ENCODE measurements at places on chromosomes 13 and 19. TPM values are rescaled to one million over a fixed set of nuclear protein-coding genes. Genes with fewer than 3 reads are reported as not detected.

Gene SPRYD7
- total RNA-seq, result 6.9 TPM

Gene CGB5
- not detected for total RNA-seq

Gene ZNF429
- total RNA-seq, result 6.7 TPM

Gene MBD3L3
- not detected for total RNA-seq

DNA sequence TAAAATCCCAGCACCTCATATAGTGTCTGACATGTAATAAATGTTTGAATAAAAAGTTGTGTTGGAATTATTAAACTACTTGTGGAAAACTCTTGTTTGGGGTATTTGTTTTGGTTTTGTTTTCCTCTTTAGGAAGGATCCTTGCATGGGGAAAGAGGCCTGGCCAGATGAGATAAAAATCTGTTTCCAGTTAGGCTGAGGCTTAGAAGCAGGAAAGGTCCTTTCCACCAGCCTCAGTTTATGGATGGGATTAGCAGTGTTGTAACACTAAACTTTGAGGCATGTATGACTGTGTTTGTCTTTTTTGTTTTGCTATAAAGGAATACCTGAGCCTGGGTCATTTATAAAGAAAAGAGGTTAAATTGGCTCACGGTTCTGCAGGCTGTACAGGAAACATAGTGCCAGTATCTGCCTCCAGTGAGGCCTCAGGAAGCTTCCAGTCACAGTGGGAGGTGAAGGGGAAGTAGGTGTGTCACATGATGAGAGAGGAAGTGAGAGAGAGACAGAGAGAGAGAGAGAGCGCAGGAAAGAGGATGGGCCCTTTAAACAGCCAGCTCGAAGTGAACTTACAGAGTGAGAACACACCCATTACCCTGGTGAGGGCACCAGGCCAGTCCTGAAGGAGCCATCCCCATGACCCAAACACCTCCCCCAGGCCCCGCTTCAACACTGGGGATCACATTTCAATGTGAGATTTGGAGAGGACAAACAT lies 21.6 kb downstream of the SPATA13 start:
- H3K4me3 ChIP-seq, result no peak overlapping the region
- peaks cover 5% of the 10 kb centered on the region for H3K4me1 ChIP-seq
- H3K36me3 ChIP-seq, result peaks cover 1% of the 10 kb centered on the region
- H3K27ac ChIP-seq, result no peak overlapping the region
- DNase-seq, result no peak
- no peaks in the 10 kb centered on the region for H3K27me3 ChIP-seq

DNA sequence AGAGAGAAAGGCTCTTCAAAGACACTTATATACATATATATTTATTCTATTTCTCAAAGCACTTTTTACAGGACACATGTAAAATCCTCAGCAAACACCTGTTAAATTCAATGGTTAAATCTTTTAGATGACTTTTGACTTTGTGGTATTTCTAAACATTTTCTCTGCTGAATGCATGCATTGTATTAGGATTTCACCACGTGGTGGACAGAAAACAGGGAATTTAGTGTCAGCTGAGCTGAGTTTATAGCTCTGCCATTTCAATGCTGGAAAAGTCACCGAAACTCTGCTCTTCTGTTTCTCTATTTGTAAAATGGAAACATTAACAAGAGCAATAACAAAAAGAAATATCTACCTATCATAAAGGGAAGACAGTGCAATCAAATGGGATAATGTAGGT lies 375.6 kb downstream of the ENOX1 start:
- H3K4me3 ChIP-seq, result no peak overlapping the region
- H3K27me3 ChIP-seq, result no peaks in the 10 kb centered on the region
- no peaks in the 10 kb centered on the region for H3K36me3 ChIP-seq
- H3K27ac ChIP-seq, result no peak overlapping the region

DNA sequence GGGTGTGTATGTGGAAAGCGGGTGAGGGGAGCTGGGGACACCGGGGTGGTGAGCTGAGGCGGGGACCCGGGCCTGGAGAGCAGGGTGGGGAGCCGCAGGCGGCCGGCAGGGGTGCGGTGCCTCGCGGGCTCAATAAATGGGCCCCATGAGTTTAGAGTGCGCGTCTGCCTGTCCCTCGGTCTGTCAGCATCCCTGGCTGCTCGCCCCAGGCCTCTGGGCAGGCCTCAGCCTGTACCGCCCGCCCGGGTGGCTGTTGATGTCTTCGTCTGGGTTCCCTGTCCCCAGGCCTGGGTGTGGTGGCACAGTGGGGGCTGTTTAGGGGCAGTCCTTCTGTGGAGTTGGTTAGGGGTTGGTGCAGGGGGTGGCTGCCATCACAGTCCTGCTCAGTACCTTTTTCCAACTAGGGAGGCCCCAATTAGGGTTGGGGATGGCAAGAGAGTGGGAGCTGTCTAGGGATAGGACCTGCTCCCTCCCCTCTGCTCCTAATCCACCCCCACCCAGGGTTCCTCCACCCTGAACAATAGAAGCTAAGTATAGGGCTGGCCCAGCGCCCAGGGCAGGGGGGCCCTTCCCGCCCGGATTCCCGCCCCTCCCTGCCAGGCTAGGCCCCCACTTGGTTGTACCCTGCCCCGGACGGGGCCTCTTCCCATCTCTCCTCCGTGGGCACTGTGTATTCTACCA lies 12.2 kb downstream of the CIC start:
- H3K27me3 ChIP-seq, result no peaks in the 10 kb centered on the region
- H3K27ac ChIP-seq, result no peak overlapping the region
- H3K4me1 ChIP-seq, result peaks cover 50% of the 10 kb centered on the region

DNA sequence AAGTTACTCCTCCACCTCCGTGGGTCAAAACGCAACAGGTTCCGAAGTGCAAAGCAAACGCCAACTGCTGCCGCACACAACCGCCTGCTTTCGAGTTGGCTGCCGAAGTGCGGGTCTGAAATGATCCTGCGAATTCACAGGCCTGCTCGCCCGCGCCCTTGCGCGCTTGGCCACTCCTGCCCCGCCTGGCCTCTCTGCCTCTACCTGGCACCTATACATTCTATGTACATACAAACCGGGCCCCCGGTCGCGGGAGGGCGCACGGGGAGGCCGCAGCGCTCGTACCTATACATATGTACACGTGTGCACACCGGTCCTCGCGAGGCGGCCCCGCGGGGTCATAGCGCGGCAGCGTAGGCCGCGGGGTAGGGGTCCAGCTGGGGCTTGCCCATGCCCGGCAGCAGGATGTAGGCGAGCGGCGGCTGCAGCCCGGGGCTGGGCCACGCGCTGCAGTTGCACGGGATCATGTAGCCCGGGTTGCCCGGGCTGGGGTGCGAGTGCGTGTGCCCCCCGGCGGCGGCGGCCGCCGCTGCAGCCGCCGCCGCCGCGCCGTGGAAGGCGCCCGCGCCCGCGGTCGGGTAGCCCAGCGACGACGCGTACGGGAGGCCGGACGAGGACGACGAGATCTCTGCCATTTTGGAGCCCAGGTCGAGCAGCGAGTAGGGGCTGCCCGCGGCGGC lies 1.3 kb downstream of the SOX21 start:
- peaks cover 20% of the 10 kb centered on the region for H3K4me1 ChIP-seq
- H3K27ac ChIP-seq, result no peak overlapping the region
- H3K36me3 ChIP-seq, result peaks cover 3% of the 10 kb centered on the region

DNA sequence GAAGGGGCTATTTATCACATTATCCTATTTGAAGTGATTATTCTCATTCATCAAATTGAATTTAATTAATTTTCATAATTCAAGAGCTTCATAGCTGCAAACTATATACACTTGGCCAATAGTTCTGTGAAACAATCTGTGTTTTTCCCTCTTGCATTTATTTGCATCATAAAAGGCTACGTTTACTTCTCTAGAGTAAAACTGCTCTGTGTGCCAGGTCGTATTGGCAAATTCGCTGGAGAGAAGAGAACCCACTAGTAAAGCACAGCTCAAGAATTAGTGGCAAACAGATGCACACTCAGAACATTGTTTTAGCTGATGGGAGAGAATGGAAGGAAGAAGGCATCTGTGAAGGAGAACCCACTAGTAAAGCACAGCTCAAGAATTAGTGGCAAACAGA lies 81.8 kb downstream of the CYSLTR2 start:
- H3K27ac ChIP-seq, result no peak overlapping the region
- no peaks in the 10 kb centered on the region for H3K36me3 ChIP-seq
- peaks cover 4% of the 10 kb centered on the region for H3K27me3 ChIP-seq
- no peaks in the 10 kb centered on the region for H3K4me1 ChIP-seq
- DNase-seq, result no peak
- H3K4me3 ChIP-seq, result no peak overlapping the region

- no peak overlapping the region for H3K4me3 ChIP-seq
- peaks cover 48% of the 10 kb centered on the region for H3K4me1 ChIP-seq
- DNase-seq, result no peak
- H3K27me3 ChIP-seq, result no peaks in the 10 kb centered on the region
Observed at GRCh38 chr13:105346141-105346775, 1189.2 kb downstream of the EFNB2 start.

- peaks cover 10% of the 10 kb centered on the region for H3K36me3 ChIP-seq
- H3K4me3 ChIP-seq, result peak overlapping the region; percentile 72
- no peaks in the 10 kb centered on the region for H3K27me3 ChIP-seq
- peak overlapping the region; percentile 86 for H3K27ac ChIP-seq
- peaks cover 35% of the 10 kb centered on the region for H3K4me1 ChIP-seq
- no peak for DNase-seq
Observed at GRCh38 chr13:27425918-27426630, 1.7 kb downstream of the GTF3A start.

DNA sequence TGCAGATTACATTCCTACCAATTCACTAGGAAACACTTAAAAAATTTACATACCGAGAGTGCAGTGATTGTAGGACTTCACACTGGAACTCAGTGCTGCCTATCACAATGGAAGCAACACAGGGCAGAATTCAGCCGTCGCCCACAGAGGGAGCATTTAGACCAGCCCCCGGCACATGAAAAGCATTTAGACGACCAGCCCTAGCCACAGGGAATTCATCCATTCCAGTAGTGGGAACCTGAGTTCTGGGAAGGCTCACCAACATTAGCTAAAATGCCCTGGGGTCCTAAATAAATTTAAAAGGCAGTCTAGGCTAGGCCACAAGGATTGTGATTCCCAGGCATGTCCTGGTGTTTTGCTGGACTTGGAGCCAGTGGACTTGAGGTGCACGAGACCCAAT lies 155.2 kb downstream of the LIG4 start:
- H3K4me3 ChIP-seq, result no peak overlapping the region
- no peaks in the 10 kb centered on the region for H3K4me1 ChIP-seq
- peaks cover 1% of the 10 kb centered on the region for H3K27me3 ChIP-seq
- no peak overlapping the region for H3K27ac ChIP-seq
- H3K36me3 ChIP-seq, result no peaks in the 10 kb centered on the region
- no peak for DNase-seq

DNA sequence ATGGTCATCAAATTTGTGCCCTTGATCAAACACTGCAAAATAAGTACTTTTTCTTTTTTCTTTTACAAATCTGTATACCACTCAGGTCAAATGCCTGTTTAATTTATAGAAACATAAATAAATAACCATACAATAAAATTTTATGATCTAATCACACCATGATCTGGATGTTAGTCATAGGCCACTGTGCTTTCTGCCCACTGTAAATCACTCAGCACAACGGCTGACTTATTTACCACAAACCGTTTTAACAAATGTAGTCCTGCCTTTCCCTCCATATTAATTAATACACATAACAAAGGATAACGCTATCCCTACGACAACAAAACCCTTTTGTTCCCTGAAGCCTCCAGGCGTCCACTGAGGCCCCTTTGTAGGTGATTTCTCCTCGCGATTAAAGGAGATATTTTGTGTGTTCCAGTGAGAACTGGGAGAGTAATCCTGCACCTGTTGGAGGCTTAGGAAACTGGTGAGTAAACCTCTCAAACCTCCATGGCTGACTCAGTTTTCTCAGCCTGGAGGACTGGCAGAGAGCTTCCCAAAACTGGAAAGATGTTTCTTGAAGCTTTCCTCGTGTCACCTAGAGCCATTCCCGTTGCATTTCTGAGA lies 477.1 kb upstream of the SGCG start:
- H3K36me3 ChIP-seq, result no peaks in the 10 kb centered on the region
- no peak overlapping the region for H3K27ac ChIP-seq
- no peak for DNase-seq
- no peak overlapping the region for H3K4me3 ChIP-seq
- no peaks in the 10 kb centered on the region for H3K27me3 ChIP-seq

DNA sequence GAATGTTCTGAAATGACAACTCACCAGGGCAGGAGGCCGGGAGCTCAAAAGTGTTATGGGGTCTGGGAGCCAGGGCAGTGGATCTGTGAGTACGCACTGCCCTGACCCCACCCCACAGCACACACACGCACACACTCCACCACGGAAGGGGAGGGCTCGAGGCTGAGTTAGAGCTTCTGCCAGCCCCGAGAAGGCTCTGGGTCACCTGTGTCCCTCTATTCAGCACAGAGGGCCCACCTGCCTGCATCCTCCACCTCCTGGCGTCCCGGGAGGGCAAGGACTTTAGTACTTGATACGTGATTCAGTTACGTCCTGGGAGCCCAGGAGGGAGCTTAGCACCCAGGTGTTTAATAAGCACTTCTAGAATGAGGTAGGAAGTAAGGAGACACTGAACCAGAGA lies 190.0 kb upstream of the GPR12 start:
- H3K4me3 ChIP-seq, result no peak overlapping the region
- no peaks in the 10 kb centered on the region for H3K4me1 ChIP-seq
- H3K27me3 ChIP-seq, result peaks cover 21% of the 10 kb centered on the region
- DNase-seq, result no peak
- H3K36me3 ChIP-seq, result no peaks in the 10 kb centered on the region

Data from chondrocyte (in vitro differentiated cells).